Fibroblast of upper back skin (primary cell): ENCODE measurements at places on chromosomes 7 and 10.

DNA sequence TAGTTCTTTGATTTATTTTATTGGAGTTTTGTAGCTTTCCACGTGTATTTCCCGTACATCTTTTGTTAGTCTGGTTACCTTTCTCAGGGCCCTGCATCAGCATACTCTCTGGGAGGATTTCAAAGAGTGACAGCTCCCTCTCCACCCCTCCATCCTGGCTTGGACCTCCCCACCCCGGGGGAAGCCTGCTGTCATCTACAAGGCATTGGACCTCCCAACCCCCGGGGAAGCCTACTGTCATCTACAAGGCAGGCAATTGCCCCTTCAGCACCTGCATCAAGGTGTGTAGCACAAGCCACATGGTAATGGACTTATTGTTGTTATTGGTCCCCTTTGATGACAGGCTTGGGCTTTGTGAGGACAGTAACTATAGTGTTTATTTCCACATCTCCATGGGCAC is 390.1 kb downstream of the TCERG1L start:
- no peak for DNase-seq

GRCh38 chr7:131893631-131894340 is 337.4 kb upstream of the PODXL start:
- DNase-seq: peak; percentile 80

- DNase-seq: no peak
Observed at GRCh38 chr7:151231080-151231479, 1.2 kb upstream of the CHPF2 start.

GRCh38 chr7:76291351-76292212 is 10.9 kb upstream of the HSPB1 start:
- DNase-seq: peak; percentile 99

GRCh38 chr10:35353395-35353794 is 17.1 kb downstream of the CCNY start:
- no peak for DNase-seq

- no peak for DNase-seq
Observed at GRCh38 chr10:74096777-74097176, 53.9 kb downstream of the AP3M1 start.

GRCh38 chr7:83161899-83162401 is 734 bp downstream of the PCLO start:
- no peak for DNase-seq

GRCh38 chr10:43287056-43288007 is 20.5 kb upstream of the RASGEF1A start:
- no peak for DNase-seq
